AG20443 (cell line): ENCODE measurements at places on chromosomes 5 and 9.

GRCh38 chr5:173688703-173689102, 72.3 kb upstream of the BOD1 start:
- no peak for DNase-seq

GRCh38 chr5:157718519-157718918, 12.7 kb upstream of the THG1L start:
- DNase-seq, result peak; percentile 67

GRCh38 chr5:43020399-43020746, 19.7 kb downstream of the ANXA2R start:
- DNase-seq, result no peak

- DNase-seq, result no peak
These were observed 1.2 kb downstream of the TEX10 start for GRCh38 chr9:100351508-100351907.

DNA sequence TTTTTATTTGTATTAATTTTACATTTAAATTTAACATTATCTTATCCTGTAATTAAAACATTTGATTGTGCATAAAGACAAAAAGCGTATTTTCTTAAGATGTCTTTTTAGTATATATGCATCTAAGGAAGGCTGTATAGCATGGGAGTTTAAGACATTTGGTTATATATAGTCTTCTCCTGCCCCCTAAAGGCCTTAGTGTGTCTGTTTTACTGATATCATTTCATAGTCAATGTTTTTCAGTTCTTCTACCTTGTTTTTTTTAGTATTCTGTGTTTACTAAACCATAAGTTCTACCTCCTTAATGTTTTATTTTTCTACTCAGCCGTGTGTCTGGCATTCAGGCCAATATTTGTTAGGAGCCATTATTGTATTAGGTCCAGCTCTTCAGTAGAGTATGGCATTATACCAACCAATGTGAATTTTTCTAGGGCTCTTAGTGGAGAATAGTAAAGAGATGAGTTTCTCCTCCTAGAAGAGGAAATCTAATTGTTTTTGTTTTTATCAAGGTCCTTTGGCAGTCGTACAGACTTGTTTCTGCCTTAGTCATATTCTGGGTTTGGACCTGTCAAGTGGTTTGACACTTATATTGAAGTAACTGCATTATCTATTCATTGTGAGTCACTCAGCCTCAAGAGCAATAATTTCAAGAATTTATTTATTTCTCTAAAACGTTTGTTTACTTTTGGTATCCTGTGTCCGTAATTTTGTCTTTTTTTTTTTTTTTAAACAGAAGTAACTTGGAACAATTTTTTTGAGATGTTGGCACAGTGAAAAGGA, 74.8 kb downstream of the SLF1 start:
- peak; percentile 42 for DNase-seq

DNA sequence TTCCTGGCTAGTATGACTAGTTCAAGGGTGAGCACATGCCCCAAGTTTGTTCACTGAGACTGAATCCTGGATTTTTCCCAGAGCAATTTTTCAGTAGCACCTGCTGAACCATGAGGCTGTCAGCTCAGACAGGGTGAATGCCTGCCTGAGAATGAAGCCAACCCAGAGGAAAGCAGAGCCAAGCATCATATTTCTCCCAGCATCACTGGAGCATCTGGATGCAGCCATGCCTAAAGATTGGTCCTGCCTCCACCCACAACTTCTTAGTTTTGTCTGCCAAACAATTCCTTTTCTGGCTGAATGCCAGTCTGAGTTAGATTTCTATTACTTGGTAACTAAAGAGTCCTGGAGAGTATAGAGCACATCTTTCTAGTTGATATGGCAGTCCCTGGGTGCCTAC, 343.6 kb downstream of the CSNK1G3 start:
- DNase-seq, result no peak

DNA sequence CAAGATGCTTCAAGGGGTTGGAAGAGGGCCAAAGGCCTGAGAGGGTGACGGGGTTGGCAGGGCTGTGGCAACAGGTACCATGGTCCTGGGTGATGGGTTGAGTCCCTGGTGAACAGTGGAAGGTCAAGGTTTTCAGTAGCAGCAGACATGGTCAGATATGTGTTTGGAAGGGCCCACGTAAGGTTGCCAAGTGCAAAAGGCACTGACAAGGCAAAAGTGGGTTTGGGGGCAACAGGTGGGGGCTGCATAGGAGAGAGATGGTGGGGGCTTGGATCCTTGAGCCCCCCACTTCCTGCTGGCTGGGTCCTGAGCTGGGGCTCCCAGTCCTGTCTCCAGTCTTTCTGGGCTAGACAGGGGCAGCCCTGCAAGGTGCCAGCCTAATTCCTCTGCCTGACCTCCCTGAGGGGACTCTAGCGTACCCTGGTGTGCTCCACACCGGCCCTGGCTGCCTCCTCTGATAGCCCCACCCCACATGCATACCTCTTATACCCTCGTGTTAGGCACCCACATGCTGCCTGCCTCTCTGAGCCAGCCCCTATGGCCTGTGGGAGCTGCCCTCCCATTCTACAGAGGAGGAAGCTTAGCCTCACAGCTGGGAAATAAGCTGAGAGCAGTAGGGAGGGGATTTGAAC, 20.9 kb upstream of the NSD1 start:
- DNase-seq, result no peak

- no peak for DNase-seq
These were observed 1.6 kb downstream of the BRINP1 start for GRCh38 chr9:119367683-119368075.

DNA sequence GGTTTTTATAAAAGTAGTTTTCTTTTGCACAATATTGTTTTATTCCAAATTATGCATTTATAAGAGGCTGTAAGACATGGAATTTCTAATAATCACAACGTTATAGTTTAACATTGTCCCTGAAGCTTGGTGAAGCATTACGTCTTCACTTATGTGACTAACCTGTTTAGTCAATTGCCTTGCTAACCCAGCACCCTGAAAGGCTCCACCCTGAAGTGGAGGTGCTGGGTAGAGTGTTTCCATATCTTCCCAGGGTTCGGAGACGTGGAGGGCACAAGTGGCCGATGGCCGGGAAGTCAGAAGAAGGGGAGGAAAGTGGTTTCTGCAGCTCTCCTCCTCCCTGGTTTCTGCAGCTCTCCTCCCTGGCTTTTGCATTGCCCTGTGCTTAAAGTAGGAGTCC, 83.4 kb downstream of the TRIO start:
- no peak for DNase-seq

DNA sequence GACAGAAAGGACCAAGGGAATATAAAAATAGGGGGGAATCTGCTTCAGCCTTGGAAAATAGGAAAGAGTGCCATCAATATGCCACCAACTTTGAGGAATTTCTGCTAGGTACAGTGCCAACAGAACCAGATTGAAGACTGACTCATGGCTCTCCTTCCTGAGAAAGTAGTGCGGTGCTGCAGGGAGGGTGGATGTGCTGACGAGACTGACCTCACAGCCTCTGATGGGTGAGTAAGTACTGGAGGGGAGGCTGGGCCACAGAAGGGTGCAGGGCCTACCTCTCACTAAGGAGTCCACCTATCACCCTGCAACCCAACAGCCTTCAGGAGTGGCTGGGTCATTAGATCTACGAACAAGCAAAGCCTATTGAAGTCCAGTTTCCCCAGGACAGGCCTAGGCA, 187.6 kb downstream of the GABBR2 start:
- peak; percentile 75 for DNase-seq

- DNase-seq, result peak; percentile 28
These were observed 345.7 kb downstream of the SPATA31D1 start for GRCh38 chr9:82334286-82334685.

DNA sequence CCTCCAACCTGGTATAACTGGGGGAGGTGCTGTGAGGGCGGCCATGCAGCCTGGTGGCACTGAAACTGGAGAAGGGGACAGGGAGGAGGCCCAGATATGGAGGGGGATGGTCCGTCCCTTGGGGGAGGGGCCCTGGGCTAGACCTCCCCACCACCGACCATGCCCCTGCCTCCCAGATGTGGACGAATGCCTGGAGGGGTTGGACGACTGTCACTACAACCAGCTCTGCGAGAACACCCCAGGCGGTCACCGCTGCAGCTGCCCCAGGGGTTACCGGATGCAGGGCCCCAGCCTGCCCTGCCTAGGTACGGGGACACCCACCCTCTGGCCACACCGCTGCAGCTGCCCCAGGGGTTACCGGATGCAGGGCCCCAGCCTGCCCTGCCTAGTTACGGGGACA, 15.4 kb upstream of the ASS1 start:
- no peak for DNase-seq

DNA sequence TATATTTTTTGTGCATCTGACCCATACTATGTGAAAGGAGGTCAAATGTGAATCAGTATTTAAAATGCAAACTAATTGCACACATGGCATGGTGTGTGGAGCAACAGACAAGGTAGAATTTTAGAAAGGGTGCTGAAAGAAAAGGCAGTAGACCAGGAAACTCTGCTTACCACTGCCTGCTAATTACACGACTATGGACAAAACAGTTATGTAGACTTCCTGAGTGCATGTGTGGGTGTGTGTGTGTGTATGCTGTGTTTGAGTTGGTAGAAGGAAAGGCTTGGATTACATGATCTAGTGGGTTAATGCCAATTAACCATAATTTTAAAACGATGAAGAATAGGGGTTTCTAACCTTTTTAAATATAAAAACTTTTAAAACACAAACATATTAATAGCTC, 349.9 kb downstream of the SH3GL2 start:
- no peak for DNase-seq

DNA sequence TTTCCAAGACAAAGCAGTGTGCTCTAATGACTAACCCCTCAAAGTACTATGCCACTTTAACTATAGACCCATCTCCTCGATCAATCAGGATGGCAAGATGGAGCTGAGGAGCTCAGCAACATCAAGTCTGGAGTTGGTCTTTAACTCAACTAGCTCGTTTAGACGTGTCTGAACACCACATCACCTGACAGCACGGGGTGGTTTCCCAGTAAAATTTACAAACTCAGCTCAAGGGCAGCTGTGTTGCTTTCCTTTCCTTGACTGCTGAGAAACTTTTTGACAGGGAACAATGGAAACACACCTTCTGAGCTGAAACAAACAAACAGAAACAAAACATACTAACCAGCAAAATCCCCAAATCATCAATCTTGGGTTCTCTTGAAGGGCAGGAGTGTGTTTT, 202.5 kb downstream of the NTRK2 start:
- no peak for DNase-seq

GRCh38 chr5:135307143-135307903, 91.7 kb downstream of the MACROH2A1 start:
- DNase-seq, result peak; percentile 4

DNA sequence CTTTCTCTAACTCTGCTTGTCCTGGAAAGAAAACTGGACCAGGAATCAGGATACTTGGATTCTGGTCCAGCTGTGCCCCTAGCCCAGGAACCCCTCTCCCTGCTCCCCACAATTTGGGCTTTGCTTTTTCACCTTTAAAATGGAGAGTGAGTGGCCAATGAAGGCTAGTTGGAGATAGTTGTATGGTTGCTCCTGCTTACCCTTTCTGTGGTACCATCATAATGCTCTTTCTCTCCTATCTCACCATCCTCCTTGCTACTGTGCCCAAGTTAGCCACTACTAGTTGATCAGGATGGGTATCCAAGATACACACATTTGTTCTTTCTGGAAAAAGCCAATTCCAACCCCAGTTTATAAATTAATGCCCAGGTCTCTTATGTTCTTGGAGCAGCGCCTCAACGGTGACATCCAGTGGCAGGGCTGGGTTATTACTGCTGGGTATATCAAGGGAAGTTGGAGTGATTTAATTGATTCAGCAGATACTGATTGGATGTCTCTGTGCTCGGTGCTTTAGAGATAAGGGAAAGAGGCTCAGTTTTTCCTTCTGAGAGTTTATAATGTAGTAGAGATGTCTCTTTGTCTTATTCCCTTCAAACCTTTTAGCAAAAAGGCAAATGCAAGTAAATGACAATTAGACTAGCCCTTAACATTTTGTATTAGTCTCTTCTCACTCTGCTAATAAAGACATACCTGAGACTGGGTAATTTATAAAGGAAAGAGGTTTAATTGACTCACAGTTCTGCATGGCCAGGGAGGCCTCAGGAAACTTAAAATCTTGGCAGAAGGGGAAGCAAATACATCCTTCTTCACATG, 38.5 kb downstream of the FAXDC2 start:
- peak; percentile 82 for DNase-seq

DNA sequence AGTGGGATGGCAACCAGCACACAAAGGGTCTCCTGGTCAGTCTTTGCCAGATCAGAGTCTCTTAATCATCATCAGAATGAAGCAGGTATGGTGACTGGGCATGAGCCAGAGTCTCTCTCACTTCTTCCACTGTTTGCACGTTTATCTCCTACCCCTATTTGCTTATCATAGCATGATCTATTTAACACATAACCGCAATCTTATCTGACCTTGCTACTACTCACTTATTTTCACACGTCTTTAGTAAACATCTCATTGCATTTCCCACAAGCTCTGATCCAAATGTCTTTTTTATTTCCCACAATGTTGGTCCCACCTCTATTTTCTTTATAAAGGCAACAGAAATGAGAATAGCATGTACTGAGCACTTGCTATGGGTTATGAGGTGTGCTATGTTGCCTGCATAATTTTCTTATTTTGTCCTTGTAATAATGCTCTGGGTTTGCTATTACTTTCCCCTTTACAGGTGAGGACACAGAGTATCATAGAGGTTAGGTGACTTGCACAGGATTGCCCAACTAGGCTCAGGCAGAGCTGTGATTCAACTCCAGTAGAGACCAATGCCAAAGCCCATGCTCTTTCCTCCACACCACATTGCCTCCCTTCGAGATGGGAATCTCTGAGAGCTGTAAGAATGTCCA, 39.7 kb upstream of the IL7R start:
- DNase-seq, result no peak

DNA sequence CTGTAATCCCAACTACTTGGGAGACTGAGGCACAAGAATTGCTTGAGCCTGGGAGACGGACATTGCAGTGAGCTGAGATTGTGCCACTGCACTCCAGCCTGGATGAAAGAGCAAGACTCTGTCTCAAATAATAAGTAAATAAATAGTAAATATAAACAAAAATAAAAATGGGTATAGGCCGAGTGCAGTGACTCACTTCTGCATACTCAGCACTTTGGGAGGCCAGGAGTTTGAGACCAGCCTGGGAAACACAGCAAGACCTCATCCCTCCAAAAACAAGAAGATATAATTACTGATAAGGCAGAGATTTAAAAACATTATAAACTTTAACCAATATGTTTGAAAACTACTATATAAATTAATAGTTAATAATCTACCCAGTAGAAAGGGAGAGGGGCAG, 37.8 kb upstream of the SUSD1 start:
- no peak for DNase-seq

GRCh38 chr9:68919661-68920060, 94.3 kb downstream of the PRKACG start:
- no peak for DNase-seq

GRCh38 chr5:76207120-76207519, 123.9 kb downstream of the SV2C start:
- no peak for DNase-seq

- DNase-seq, result no peak
These were observed 6.4 kb upstream of the DAB2IP start for GRCh38 chr9:121645003-121645402.

- DNase-seq, result no peak
These were observed 4.9 kb downstream of the GMCL2 start for GRCh38 chr5:178182158-178182876.

- no peak for DNase-seq
These were observed 20.4 kb downstream of the ZBTB5 start for GRCh38 chr9:37444890-37445289.

- no peak for DNase-seq
These were observed 39.2 kb upstream of the EQTN start for GRCh38 chr9:27336126-27336525.
